ENCODE measurements at places on chromosomes 2 and 18.
A peak's percentile ranks its signal among the peaks of the same experiment; 100 is the strongest.

DNA sequence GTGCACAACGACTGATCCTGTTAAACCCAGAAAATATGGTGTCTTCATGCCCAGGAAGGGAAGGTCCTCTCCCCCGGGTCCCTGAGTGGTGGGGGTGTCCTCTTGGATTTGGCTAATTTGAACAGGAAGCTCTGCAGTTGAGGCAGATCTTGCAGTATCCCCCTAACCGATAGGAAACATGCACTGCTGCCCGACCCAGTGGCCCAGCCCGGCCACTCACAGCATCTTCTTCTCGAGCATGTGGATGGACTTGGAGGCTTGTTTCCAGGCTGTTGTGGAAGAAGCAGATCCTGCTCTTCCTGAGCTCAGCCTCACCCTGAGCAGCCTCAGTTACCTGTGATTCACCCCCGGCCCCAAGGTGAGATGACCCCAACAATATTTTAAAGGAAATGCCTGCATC is 46.4 kb upstream of the ASB1 start:
- no peak for DNase-seq

DNA sequence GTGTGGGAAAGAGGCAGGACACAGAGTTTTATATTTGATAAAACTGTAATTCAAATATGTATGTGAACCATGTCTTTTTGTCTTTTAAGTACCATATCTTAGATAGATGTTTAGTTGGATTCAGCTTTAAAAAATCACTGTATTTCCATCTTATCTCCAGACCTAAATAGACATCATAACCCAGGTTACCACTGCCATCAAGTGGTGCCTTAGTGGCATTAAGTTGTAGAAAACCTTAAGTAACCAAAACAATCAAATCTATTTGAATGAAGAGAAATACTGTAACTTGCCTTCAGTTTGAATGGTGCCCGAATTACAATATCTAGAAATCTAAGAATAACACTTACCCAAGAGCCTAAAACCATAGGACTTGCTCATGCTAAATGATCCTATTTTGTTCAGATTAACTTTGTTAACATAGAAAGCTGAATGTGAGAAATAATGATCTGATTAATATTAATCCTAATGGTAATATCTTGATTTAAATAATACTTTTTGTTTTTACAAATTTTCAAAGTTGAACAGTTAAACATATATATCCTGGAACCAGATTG is 92.5 kb upstream of the MAP2 start:
- peak; percentile 78 for DNase-seq

DNA sequence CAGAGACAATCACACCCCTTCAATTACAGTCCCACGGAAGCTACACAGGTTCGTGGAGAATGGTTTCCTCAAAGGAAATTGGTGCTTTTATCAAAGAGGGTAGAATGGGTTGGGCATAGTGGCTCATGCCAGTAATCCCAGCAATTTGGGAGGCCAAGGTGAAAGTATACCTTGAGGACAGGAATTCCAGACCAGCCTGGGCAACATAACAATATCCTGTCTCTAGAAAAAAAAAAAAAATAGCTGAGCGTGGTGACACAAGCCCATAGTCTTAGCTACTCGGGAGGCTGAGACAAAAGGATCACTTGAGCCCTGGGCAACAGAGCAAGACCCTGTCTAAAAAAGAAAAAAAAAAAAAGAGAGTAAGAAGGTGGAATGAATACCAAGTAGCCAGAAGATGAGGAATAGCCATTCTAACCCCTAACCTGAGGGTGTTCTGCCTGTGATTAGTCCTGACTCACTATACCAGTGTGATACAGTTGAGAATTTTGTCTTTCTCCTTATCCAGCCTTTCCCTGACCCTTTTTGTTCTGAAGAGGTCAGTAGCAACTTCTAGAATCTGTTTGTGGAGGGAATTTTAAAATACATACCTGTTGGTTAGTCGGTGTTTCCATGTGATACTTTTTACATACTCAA is 283.2 kb downstream of the MREG start:
- no peak for DNase-seq

DNA sequence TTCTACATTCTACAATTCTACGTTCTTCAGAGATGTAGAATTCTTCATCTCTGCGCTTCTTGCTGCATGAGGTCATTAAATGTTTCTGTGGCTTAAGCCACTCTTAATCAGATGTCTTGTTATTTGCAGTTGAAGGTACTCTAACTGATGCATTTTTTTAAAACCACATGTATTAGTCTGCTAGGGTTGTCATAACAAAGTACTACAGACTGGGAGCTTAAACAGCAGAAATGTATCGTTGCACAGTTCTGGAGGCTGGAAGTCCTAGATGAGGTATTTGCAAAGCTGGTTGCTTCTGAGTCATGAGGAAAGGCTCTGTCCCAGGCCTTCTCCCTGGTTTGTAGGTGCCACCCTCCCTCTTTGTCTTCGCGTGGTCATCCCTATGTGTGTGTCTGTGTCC is 176.3 kb upstream of the GLI2 start:
- DNase-seq: no peak

- DNase-seq: no peak
Measured at GRCh38 chr2:234271338-234271737, 220.8 kb downstream of the SPP2 start.

- no peak for DNase-seq
Measured at GRCh38 chr2:215919624-215920243, 93.6 kb downstream of the MREG start.

GRCh38 chr2:105373344-105373781 is 25.5 kb downstream of the FHL2 start:
- DNase-seq: peak; percentile 14

DNA sequence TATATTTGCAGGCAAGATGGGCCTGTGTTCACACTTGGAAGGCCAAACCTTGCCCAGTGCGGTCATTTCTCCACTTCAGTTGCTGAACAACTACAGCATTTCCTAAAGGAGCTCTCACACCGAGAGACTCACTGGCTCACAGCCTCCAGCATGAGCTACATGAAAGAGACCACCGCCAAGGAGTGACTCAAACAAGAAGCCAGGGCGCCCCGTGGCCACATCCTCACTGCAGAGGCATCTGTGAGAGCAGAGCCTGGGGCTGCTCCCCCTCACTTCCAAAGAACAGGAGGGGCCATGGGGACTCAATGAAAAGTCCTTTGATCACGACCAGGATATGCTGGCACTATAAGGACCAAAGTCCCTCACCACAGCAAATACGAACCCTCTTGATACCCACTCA is 50.0 kb downstream of the TMEM163 start:
- DNase-seq: no peak

DNA sequence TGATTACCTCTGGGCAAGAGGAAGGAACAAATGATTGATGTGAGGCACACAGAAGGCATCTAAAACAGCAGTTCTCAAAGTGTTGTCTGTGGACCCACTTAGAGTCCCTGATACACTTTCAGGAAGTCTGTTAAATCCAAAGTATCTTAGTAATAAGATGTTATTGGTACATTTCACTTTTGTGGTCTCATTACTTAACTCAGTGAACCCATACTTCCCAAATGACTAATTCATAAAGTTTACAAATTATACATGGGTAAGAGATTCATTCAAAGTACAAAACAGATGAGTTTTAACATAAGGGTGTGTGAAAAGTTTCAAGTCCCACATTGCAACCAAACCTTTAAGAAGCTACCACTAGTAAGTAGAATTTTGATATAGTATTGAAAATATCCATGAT is 440.5 kb downstream of the NUP35 start:
- no peak for DNase-seq

- no peak for DNase-seq
Measured at GRCh38 chr2:152200565-152201465, 25.3 kb upstream of the STAM2 start.
